Body of pancreas (tissue), 4 donors: ENCODE measurements at places on chromosomes 16 and 17.

DNA sequence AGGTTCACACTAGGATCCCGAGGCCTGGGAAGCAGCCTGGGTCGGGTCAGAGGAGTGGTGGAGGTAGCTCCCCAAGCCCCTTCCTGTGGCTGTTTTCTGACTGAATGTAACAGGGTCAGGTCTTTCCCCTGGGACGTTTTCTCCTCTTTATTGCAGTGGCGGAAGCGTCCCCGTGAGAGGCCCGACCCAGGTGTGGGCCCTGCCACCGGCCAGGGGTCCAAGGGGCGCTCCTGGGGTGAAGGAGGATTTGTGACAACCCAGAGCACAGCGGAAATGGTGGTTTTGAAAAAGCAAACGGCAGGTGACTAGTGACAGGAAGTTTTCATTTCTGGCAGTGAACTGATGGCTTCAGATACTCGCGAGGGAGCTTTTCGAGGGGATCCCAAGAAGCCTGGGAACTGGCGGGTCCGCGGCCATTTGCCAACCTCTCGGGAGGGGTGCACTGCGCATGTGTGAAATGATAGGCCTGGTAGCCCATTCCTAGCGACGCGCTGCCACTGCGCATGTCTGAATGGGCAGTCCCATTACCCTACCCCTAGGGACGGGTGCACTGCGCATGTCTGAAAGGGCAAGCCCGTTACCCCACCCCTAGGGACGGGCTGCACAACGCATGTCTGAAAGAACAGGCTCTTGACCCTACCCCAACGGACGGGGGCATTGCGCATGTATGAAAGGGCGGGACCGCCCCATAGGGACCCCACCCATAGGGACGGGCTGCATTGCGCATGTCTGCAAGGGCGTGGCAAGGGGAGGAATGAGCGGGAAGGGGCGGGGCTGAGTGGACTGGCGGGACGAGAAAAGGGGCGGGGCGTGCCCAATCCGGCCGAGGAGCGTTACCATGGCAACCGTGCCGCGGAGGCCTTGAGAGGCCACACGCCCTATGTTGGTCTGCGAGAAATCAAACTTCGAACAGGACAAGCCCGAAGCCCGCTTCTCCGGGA lies 1747.9 kb downstream of the TP53TG3F start:
- no peak for DNase-seq

GRCh38 chr17:740240-741017 lies 8.0 kb downstream of the TLCD3A start:
- DNase-seq = no peak

DNA sequence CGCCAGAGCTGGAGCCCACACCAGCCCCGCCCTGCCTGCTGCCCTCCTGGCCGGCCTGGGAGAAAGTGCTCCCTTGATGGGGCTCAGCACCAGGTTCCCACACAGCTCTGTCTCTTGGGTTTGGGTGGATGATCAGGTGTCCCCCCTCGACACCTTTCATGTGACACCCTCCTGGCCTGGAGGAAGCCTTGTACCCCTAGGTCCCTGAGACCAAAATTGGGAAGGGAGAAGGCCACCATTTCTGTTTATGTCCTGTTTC lies 19.4 kb upstream of the PLLP start:
- no peak for DNase-seq

GRCh38 chr17:2292100-2292499 lies 11.5 kb downstream of the SMG6 start:
- no peak for DNase-seq

DNA sequence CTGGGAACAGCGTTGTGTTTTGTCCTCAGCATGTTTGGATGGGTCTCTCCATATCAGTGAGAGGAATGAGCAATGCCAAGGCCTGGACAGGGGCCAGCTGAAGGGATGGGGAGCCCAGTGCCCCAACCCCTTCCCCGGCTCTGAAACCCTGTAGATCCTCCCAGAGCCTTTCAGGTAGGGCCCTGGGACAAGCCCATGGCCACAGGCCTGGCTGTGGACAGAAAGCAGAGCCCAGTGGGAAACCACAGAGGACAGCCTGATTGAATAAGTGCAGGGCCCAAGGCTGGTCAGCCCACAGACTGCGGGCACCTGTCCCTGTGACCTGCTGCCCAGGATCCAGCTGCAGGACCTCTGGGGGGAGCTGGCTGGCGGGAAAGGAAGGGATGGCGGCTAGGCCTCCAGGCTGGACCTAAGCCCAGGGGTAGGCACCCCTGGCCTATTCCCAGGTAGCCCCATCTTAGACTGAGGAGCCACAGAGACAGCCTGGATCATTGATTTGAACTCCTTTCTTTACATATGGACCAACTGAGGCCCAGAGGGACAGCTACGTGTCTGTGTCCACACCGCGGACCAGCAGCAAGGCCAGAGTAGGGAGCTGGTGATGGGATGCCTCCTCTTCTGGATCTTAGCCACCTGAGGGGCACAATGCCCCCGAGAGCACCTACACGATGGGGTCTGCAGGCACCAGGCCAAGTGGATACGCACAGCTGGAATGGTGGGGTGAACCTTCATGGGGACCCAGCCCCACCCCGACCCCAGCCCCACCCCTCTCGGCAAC lies 1.3 kb downstream of the CCDC102A start:
- DNase-seq = no peak

- DNase-seq = peak; percentile 82
These were observed 11.0 kb downstream of the KDM8 start for GRCh38 chr16:27214084-27214961.

- DNase-seq = no peak
These were observed 1.2 kb downstream of the AP2B1 start for GRCh38 chr17:35588196-35588920.

DNA sequence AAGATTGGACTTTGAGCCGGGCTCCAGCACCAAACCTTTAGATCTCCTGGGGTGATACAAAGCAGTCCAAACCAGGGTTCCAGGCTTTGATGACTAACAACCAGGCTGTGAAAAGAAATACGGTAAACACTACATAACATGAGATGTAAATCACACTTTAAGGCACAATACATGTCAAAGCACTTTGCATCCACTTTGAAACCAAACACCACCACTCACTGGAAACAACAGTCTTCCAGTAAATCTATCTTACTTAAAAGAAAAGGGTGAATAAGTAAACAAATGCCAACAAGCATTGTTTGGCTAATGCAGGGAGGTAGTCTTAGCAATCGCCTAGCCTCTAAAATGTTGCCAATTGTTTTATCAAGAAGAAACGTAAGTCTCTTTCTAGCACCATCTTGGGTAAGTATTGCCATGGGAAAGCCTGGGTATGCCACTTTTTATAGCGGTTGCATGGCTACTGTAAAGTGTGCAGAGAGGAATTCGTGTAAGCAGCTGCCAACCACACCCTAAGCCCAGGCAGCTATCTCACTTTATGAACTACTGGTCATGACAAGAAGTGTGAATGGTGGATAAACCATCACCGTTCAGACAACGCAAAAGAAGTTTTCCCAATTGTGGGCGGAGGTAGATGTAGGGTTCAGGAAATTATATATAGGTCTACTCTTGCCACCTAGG lies 267.4 kb upstream of the PSMD7 start:
- DNase-seq = no peak

GRCh38 chr17:10018461-10018891 lies 113.4 kb upstream of the RCVRN start:
- no peak for DNase-seq

GRCh38 chr16:48381201-48381600 lies 4.0 kb downstream of the SIAH1 start:
- DNase-seq = no peak

GRCh38 chr17:66835476-66835875 lies 559 bp downstream of the CACNG5 start:
- DNase-seq = no peak

- DNase-seq = peak; percentile 50
These were observed 5.3 kb upstream of the WDR24 start for GRCh38 chr16:695355-696089.

DNA sequence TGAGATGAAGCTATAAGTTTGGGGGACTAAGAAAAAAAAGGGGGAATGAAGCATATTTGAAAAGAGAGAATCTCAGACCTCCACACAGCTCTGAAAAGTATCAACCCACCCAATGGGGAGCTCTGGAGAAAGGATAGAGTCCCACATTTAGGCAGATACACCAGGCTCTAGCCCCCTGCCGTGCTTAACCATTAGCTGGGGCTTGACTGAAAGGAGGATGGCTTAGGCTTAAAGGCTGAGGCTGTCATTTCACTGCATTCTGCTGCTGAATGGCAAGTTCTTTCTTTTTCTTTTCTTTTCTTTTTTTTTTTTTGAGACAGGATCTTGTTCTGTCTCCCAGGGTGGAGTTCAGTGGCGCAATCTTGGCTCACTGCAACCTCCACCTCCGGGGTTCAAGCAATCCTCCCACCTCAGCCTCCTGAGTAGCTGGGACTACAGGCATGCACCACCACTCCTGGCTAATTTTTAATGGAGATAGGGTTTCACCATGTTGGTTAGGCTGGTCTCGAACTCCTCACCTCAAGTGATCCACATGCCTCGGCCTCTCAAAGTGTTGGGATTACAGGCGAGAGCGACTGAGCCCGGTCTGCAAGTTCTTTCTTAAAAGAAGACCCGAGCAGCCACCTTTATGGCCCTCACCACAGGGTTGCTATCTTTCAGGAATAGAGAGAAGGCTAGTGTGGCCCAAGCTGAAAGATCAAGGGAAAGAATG lies 9.0 kb upstream of the MMP2 start:
- DNase-seq = no peak

GRCh38 chr16:73060892-73061490 lies 13.1 kb upstream of the ZFHX3 start:
- DNase-seq = no peak

DNA sequence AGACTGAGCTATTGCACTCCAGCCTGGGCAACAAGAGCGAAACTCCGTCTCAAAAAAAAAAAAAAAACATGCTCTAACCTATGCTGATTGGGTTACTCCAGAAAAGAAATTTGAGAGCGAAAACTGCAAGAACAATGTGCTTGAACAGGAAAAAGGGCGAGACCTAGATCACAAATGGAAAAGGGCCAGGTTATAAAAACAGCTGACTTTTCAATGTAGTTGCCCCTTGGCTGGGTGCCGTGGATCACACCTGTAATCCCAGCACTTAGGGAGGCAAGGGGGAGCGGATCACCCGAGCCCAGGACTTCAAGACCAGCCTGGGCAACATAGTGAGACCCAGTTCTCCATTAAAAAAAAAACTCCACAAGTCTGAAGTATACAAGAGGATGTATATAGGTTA lies 48.8 kb downstream of the MRM3 start:
- DNase-seq = no peak

DNA sequence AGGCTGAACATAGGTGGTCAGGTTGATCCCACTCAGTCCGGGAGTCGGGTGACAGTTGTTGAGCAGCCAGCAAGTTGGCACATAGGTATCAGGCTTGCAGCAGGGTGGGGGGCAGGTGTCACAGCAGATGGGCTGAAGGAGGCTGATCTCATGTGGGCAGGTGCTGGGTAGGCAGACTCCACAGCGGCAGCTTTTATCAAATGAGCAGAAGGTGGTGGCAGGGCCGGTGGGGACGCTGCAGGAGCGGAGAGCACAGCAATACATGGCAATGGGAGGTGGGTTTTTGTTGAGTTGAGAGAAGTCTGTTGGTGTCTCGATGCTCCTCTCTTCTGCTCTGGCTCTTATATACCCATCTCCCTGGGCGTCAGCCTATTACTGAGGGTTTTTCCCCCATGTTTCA lies at the start of gene KRTAP3-1:
Gene KRTAP3-1, minus strand, starts transcription at position 318 of the 400 bp plus-strand sequence. Its CDS starts 54 bp downstream, at position 264.
- no peak for DNase-seq

DNA sequence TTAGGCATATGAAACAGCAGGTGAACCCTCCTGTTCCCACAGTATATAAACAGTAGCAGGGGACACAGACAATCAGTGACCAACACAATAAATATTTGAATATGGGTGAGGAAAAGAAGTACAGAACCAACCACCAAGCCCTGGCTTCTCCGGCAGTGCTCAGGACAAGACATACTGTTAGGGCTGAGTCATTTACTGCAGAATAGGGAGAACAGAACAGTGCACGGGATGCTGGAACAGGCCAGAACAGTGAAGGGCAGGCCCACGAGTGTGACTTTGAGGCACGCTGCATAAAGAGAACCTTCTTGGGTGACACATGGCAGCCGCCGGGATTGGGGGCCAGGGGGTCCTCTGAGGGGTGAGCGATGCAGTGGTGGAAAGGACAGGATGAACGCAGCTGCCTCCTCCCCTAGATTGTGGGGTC lies 160.4 kb downstream of the CMIP start:
- DNase-seq = no peak

GRCh38 chr17:58084317-58084981 lies 1.2 kb downstream of the DYNLL2 start:
- DNase-seq = peak; percentile 54

DNA sequence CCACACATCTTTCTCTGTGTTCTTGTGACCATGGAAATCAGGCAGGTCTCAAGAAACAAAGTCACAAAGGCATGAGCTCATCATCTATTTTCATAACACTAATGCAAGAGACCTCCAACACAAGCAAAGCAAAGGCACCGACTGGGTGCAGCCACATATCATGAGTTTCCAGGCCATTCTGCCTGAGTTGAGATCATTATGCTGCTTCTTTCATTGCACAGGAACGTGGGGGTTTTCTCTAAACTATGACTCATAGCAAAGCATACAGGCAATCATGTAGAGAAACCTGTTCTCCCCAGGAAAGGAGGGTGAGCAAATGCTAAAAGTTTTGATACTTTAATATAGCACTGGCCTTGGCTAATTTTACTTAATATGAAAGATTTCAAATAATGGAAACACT lies 60.7 kb downstream of the GRIN2A start:
- DNase-seq = no peak

DNA sequence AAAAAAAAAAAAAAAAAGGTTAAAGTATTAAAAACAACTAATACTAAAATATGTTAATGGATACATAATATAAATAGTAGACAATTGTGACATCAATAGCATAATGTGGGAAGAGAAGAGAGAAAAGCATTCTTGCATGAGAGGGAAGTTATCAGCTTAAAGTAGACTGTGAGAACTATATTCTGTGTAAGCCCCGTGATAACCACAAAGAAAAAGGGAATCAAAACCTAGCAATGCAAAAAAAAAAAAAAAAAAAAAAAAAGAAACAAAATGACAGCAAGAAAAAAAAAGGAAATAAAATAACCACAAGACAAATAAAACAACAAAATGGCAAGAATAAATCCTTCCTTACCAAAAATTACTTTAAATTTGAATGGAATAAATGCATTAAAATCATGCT lies 39.8 kb upstream of the MYLK3 start:
- DNase-seq = no peak

DNA sequence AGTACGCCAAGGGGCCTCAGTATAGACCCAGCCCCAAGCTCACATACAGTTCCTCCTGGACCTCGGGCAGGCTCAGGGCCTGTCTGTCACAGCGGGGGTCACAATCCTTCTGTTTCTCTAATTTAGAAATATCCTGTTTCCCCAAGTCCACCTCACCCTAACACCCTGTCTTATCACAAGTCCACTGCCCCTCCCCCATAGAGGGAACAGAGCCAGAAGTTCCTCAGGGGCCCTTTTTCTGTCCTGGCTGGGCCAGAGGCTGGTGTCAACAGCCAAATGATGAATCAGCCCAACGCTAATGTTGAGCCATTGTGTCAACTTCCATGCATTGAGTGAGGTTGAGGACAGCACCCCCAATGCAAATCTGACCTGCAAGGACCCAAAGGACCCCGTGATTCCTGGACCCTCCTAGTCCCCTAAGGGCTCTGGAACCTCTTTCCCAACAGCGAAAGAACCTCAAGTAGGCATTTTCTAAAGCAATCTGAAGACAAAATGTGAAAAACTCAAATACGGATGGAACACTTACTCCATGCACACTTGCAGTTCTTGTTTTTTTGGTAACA lies 58.6 kb downstream of the PECAM1 start:
- peak; percentile 72 for DNase-seq
